ENCODE measurements at places on chromosomes 6 and 20.

DNA sequence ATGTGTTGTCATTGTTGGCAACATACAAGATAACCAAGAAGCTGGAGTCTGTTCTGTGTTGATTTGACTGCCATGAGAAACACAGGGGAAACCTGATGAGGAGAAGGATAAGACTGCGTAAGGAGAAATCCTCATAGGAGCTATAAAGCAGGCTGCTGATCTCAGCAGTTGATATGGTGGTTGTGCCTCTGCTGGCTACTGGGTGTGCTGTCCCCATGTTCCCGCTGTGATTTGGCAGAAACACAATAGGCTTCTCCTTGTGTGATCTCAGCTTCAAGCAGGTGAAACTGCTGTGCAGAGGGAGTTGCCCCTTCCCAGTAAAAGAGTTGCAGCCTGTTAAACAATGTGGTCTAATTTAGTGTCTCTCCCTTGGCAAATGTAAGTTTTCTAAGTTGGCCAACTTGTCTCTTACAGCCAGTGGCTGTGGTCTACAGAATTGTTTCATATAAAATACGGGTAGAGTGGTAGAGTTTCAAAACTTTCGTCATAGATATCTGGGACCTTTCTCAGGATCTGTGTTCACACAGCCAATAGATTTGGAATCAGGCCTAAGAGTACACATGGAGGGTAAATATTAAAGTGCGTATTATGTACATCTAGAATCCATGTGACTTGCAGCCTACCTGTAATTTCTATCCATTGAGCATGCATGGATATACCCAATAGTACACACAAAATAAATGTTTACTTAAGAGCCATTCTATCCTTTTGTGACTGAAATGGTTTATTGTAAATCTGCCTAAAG lies 78.4 kb downstream of the RNF144B start:
- no peak for DNase-seq

- DNase-seq: no peak
Measured at GRCh38 chr6:116579143-116579542, 7.8 kb downstream of the RWDD1 start.

DNA sequence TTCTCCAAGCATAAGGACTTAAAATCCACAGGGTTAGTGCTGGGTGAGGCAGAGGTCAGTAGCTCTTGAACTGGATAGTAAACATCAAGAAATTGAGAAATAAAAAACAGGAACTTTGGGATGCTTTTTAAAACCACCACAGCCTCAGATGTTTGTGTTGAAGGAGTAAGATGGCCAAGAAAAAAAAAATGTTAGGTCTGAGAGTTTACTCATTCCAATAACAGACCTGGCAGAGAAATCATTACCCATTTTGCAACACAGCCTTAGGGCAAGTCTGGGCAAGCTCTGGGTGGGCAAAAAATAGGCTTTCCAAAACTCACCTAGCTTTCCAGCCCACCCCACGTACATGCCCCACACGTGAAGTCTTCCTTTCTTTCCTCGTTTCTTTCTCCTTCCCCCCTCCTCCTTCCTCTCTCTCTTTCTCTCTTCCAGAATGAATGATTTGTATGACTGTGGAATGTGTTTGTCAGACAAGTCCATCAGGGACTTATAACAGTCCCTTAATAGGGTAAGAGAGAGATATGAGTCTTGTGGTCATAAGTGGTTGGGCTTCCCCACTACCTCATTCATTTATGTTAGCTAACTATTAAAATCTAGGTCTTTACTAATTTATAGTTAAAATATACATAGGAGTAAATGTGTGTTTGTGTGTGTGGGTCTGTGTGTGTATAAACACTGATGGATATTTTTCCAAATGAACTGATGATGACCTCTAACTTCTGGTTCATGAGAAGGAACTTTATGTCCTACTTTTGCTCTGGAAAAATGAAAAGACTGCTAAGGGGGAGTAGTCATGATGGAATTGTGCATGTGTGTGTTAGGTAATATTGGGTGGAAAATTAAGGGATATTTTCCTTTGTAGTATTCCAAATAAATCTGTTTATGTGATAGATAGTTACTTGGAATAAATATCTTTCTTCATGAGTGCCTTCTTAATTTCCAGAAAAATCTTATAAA lies 18.0 kb upstream of the DSE start:
- no peak for DNase-seq

GRCh38 chr6:15184441-15184861 lies 61.4 kb upstream of the JARID2 start:
- no peak for DNase-seq

GRCh38 chr6:132007474-132008190 lies 56.5 kb upstream of the CCN2 start:
- no peak for DNase-seq

GRCh38 chr6:10271982-10272381 lies 142.9 kb downstream of the TFAP2A start:
- no peak for DNase-seq

GRCh38 chr20:10328897-10329255 lies 105.1 kb downstream of the MKKS start:
- no peak for DNase-seq

GRCh38 chr20:37351689-37352607 lies 6.0 kb downstream of the SRC start:
- no peak for DNase-seq

GRCh38 chr20:2162823-2163166 lies 61.2 kb downstream of the STK35 start:
- no peak for DNase-seq

DNA sequence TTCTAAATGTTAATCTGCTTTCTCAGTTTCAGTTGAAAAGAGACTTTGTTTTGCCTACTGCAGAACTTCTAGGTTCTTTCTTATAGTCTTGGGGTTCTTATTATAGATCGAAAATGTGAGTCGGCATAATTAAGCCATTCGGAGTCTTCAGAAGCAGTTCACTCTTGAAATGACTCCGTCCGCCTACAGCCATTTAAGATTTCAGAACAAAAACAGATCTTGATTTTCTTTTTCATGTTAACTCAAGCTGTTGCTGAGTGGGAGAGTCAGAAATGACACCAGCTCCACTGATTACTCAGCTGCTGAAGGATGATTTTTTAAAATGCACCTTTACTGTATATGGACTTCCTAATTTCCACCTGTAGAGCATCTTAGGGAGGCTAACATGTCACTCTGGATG lies 15.9 kb downstream of the PRDM1 start:
- DNase-seq: no peak

DNA sequence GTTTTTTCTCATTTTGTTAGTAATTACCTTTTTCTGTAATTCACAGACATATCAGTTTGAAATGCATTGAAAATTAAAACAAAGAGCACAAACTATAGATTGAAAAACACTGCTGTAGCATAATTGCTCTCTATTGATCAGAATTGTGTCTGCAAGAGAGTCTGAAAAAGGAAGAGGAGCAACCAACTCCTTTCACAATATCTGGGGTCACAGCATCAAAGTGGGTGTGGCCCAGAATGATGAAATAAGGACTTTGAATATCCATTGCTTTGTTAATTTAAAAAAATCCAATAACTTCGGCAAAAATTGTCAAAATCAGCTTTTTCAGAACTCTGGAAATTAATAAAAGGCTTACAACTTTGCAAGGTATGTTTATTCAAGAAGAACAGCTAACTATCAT lies 99.2 kb downstream of the MYLK4 start:
- no peak for DNase-seq

DNA sequence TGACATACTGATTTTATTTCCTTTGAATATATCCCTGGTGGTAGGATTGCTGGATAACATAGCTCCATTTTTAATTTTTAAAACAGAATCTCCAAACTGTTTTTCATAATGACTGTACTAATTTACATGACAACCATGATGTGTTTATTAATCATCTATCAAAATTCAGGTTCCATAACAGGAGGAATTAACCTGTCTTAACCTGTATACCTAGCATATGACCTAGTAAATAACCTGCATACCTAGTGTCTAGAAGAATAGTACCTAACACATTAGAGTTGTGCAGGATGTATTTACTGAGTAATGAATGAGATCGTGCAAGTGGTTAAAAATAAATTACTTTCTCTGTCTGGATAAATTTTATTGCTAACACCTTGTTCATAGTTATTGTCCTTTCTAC lies 45.8 kb upstream of the ARHGAP18 start:
- DNase-seq: no peak

DNA sequence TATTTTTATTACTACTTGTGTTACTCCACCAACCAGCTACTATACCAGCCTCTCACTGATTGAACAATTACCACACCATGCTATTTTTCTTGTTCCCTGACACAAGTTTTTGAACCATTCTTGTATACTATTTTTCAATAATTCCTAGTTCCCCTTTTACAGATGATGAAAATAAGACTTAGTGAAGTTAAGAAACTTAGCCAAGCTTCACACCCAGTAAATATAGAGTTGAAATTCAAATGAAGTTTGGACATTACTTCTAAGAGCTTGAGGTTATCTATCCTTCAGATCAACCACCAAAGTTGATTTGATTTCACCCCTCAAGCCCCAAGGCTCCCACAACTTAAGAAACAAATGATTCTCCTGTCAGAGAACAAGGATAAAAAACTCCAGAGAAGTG lies 13.1 kb upstream of the BCAS1 start:
- DNase-seq: no peak

- DNase-seq: no peak
Measured at GRCh38 chr20:48275286-48276020, 490.2 kb upstream of the SULF2 start.

DNA sequence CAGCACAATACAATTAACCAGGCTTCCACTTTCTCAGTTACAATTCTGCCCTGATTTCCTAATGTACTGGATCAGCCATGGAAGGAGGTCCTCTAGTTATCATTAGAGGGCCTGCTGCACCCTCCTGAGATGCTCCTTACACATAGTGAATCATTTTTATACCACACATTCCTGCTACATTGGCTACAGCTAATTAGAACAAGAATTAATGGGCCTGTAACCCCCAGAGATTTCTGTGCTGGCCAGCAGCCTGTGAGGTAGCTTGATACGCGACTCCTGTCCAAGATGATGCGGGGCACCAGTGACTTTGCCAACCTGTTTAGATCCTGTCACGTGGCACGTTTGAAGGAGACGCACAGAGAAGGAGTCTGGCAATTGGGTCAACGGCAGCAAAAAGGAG lies 422.8 kb downstream of the EPM2A start:
- no peak for DNase-seq

DNA sequence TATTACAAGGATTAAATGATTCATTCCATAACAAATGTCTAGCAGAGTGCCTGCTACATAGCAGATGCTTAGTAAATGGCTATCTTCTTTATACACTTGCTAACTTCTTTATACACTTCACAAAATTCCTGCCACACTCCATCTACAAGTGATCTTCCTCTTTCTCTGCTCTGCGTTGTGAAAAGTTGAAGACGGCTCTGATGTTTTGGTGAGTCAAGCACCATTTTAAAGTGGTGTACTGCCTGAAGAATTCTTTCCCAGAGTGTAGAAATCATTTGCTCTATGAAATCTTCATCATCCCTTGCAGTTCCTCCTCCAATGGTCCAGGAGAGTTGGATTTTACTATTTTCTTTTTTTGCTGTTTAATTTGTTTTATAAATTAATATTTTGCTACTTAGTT lies 74.9 kb downstream of the TNFAIP3 start:
- DNase-seq: no peak

DNA sequence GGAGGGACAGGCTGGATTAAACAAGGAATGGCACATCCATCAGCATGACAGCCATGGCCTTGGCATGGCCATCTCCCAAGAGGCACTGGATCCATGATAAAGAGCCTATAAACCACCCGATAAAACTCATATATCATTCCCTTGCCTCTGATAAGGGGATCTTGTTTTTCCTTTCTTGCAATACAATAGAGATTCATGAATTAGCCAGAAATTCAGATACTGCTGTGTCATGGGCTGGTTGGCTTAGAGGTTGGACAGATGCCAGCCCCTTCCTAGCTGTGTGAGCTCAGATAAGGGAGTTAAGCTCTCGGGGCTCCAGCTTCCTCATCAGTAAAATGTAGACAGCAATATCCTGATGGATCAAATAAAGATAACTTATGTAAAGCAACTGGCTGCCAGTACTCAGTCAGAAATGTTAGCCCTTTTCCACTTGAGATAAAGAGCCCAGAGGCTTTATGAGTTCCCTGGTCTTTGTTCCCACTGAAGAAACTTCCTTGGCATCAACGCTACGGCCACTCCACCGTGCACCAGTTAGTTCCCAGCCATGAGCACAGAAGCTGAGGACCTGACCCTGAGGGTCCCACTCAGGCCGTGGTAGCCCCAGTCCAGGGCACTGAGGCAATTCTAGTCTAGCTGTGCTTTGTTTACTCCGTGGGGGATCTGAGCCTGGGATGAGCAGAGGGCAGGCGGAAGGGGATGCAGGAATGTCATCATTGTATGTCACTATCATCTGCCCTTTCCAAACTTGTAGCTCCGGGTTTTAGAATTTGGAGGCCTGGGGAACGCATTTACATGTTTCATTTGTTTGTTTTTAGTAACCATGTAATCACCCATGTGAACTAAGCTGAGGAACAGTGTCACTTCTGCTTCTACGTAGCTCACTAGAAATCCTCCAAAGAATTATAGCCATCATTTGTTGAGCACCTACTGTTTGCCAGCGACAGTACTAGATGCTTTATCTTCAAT lies 67.2 kb upstream of the TBC1D7 start:
- DNase-seq: no peak

All from stimulated activated CD8-positive, alpha-beta memory T cell treated with anti-CD3 and anti-CD28 coated beads, Interleukin-12 subunit alpha, Interleukin-12 subunit beta, amount 100 ng/mL, for 1 hour (primary cell).